ENCODE measurements at places on chromosomes 3 and 15.

GRCh38 chr3:356952-357351, 160.4 kb downstream of the CHL1 start:
- DNase-seq = no peak

DNA sequence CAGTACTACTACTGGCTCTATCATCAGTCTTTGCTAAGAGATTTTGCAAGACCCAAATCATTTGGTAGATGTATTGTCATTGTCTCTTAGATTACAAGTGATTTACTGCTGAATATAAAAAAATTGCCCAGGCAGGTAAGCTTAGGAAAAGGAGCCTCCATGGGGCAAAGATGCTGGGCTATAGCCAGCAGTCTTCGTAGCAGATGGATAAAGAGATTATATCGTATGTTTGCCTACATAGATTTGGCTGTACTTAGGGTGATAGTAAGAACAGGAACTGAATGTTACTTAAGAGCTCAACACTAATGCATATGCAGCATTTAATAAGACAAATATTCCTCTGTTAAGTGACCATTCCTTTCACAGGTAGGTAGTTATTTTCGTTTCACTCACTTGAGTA, 48.9 kb downstream of the PTPRG start:
- DNase-seq = no peak

DNA sequence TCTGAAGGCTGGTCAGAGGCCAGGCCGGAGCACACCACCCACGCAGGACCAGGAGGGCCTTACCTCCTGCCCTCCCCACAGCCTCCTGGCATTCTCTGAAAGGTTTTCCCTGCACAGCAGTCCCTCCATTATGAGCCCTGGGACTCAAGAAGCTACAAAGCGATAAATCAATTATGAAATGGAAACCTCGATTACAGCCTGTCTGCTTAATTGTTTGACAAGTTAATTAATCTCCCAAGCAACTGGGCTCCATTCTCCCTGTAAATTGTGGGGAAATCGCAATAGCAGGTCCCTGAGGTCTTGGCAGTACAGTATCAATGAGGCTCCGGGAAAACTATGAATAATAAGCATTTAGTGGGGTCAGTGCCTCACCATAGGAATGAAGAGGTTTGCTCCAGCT, 683.5 kb downstream of the NTRK3 start:
- no peak for DNase-seq

DNA sequence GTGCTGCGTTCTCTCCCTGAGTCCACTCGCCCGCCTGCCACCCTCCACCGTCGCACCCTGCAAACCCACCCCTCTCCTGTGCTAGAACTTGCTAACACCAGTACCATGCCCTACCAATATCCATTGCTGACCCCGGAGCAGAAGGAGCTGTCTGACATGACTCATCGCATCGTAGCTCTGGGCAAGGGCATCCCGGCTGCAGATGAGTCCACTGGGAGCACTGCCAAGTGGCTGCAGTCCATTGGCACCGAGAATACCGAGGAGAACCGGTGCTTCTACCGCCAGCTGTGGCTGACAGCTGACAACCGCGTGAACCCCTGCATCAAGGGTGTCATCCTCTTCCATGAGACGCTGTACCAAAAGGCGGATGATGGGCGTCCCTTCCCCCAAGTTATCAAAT, 4.9 kb upstream of the ALAS1 start:
- DNase-seq = no peak

DNA sequence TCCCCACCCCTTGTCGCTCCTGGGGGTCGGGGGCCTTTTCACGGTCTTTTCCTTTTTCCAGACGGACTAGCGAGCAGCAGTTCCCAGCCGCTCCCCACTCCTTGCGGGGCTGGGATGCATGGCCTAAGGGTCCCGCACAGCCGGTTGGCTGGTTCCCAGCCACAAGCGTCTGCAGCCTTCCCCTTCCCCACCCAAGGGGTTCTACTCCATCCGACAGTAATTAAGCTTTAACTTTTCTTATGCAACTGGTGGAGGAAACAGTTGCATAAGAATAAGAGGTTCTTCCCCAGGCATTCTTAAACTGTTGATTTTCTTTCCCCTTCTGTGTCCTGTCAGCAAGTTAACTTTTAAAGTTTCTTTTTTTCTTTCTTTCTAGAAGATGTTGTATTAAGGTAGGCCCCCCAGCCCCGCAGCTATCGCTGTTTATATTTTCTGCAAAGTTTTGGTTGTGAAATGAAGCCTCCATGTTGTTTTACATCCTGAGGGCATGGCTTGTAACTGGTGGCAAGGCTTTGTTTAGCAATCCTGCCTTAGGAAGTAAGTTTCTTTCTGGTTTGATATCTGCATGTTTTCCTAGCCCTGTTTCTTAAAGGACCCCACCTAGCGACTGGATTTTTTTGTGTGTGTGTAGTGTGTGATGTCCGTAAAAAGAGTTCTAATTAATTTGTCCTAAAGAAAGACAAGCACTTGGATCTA, 207.5 kb downstream of the ZNF385D start:
- peak; percentile 74 for DNase-seq

- DNase-seq = no peak
Measured at GRCh38 chr3:126682009-126682408, 22.0 kb upstream of the CHCHD6 start.

DNA sequence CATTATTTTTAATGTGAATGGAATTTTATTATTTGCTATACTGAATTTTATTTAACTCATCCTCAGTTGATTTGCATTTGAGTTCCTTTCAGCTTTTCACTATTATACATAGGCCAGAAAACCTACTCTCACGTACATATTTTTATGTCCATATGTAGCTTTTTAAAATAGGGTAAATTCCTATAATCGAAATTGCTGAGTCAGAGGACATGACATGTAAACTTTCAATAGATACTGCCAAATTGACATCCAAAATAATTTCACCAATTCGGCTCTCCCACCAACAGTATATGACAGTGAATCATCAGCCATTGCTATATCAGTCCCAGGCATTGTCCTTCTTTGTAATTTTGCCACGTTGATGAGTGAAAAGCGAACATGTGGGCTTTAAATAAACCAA, 222.5 kb downstream of the SQOR start:
- no peak for DNase-seq

DNA sequence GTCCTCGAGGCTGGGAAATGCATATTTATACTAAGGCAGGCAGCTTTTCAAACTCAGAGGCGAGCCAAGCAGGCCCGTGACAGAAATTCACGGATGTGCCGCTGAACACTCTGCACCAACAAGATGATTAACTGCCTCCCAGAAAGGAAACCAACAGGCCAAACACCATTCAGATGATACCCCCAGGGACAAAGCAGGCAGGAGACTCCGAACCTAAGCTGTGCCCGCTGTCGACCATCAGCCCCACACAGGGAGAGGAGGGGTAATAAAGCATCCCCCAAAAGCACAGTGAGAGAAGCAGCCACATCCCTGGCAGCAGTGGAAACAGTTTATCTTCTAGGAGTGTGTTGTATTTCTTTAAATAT, 31.8 kb downstream of the ADAMTS17 start:
- DNase-seq = no peak

All from GM23338 (cell line).